Omental fat pad (tissue), 4 donors: ENCODE measurements at places on chromosomes 13 and 19.

- DNase-seq, result no peak
Measured at GRCh38 chr19:58476498-58477015, 405 bp downstream of the ZNF446 start.

- DNase-seq, result no peak
Measured at GRCh38 chr13:62014299-62014698, 598.6 kb upstream of the PCDH20 start.

- DNase-seq, result no peak
Measured at GRCh38 chr13:97781891-97782305, 171.6 kb upstream of the IPO5 start.

DNA sequence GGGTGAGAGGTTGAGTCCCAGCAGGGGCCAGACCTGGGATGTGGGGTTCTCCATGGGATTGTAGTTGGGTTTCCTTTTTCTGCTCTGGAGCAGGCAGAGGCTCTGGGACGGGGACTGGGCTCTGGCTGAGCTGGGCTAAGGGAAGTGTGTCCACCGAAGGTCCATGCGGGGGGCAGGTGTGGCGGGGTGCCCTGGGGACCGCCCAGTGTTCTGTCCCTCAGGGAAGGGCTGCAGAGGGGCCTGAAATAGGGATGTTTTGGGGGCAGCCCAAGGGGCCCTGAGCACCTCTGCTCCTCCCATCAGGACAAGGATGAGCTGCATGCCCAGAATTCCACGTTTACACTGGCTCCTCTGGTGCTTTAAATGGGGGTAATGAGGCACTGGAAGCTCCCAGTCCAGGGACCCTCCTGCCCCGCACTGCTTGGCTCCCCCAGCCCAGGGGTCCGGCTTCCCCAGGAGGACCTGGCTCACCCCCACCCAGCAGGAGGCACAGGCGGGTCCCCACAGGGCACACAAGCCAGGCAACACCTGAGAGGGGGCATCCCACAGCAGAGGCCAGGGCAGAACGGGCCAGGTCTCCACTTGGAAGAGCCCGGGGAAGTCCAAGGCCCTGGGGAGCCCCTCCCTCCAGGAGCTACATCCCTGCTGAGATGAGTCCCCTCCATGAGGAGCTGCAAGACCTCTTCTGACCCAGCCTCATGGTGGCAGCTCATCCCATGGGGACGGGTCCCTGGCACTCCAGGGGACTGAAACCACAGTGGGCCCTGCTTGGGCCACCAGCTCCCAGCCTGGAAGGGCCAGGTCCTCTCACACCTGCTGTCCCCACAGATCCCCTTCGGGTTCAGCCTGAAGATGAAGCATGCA lies 14.7 kb upstream of the ZNF14 start:
- DNase-seq, result no peak

DNA sequence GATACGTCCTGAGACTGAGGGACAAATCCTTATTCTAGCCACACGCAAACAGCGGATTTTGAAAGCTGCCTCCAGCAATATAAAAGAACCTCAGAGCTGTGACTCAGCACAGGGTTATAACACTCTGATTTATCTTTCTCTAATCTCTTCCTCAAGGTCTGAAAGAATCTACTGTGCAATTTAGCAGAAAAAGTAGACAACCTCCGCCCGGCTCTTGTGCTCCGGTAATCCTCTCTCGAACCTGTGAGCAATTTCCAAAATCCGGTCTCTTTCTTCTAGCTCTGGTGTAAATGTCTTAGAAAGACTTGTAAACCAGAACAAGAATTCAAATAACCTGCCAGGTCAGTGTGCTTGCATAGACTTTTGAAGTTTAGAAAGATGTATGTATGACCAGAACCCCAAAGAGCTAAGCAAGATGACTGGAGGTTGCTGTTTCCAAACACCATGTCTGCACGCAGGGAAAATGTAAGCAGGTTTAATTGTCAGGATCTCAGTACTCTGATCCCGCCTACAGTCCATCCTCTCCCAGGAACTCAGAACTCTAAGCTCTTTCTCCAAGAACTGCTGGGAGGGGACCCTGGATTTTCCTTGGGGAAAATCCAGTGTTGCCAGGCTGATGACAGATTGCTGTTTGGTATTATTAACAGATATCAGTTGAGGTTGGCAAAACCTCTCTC lies 338.1 kb downstream of the RFC3 start:
- DNase-seq, result no peak

DNA sequence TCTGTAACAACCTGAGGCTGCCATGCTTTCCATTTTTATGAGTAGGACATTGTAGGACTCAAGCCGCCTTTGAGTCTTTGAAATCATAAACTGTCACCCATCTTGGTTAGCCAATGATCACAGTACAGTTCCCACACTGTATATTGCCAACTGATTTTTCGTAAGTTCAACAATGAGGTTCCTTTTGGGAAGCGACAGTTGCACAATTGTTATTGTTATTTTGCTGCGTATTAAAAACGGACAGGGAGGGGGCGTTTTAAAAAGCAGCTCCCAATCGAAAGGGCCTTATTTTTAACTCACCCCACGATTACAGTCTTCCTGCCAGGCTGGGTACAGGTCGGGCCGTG lies 601 bp downstream of the SLC46A3 start:
- DNase-seq, result no peak

DNA sequence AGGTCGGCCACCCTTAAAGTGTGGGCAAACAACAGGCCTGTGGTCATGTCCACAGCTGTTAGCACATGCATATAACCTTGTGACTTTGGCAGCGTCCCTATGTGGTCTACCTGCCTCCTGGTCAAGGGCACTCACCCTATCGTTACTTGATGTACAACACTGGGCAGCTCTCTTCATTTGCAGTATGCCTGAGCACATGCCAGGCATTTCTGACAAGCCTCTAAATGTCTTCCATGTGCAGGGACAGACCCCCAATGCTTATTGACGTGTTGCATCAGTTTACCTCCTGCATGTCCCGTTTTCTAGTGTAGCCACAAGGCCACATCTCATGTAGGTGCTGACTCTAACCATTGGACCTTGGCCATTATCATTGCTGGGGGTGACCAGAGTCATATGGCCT lies 731.7 kb upstream of the MIR17HG start:
- no peak for DNase-seq

DNA sequence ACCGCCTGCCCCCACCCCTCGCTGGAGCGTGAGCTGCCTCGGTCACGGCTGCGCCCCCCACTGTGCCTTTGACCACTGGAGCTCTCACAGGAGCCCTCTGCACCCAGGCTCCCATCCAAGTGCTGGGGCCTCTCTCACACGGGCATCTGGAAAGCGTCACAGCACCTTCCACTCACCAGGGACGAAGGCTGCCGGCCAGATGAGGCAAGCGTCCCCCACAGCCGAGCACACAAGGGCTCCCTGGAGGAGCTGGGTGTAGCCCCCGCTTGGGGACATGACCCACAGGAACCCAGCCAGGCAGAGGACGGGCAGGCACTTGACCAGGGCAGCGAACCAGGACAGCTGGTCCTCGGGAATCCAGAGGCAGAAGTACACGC lies 560 bp downstream of the TMEM86B start:
- DNase-seq, result no peak

DNA sequence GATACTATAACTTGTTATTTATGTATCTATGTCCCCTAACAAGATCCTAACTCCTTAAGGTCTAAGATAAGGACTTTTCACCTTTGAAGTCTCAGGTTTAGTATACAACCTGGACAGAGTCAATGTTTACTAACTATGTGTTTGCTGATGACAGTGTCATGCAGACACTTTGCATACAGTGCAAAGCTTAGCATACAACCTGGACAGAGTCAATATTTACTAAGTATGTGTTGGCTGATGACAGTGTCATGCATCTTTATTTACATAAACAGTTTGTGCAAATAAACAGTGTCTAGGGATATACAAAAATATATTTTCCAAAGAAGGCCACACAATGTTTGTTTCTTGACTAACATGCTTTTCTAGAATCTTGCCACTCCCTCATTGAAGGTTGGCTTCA lies 34.7 kb downstream of the DCT start:
- no peak for DNase-seq

DNA sequence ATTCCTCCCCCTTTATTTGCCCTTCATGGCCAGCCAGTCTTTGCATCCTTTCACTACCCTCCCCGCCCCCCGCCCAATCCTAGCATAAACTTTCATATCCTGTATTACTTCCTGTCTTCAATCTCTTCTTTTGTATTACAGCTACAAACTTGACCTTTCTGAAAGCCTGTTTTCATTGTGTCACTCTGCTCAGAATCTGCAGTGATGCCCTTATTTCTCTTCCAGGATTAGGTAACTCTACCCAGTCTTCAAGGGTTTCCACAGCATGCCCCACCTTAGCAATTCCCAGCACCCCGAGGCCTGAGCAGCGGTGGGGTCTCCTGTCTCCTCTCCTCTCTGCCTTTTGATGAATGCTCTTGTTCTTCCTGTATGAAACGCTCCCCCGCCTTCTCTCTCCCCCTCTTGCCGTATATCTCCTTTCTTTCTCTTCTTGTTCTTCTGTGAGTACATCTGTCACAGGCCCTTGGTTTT lies 145.6 kb downstream of the SHISA2 start:
- DNase-seq, result no peak

GRCh38 chr13:32093006-32093405 lies 61.4 kb downstream of the FRY start:
- DNase-seq, result no peak

- no peak for DNase-seq
Measured at GRCh38 chr13:101341464-101341863, 74.8 kb downstream of the NALCN start.

DNA sequence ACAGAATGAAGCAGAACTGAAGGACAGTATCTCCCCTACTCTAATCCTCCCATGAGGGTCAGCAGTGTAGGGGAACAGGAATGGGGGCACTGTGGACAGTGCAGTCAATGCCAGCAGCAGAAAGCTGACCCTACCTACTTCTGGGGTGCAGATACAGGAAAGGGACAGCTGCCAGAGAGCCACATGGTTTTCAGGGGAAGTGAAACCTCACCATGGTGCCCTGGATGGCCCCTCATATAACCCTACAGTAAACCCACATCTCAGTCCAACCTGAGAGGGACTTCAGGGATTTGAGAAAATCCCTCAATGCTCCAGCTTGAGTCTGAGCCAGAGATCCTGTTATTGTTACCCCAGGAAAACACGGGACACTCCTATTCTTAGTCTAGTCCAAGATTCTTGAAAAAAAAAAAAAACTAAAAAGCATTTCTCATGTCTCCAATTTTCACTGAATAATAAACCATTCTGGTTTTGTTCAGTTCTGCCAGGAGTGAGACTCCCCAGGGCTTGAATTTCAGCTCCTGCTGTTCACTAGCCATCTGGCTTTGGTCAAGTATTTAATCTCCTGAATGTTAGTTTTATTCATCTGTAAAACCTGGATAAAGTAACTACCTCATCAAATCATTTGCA lies 511.6 kb upstream of the ARGLU1 start:
- DNase-seq, result no peak

GRCh38 chr13:24165746-24166145 lies 5.2 kb downstream of the SPATA13 start:
- DNase-seq, result no peak

- DNase-seq, result no peak
Measured at GRCh38 chr13:68027306-68027705, 797.2 kb upstream of the PCDH9 start.

GRCh38 chr13:94968757-94969086 lies 256.4 kb upstream of the SOX21 start:
- no peak for DNase-seq
